ENCODE measurements at places on chromosomes 3 and 15.

DNA sequence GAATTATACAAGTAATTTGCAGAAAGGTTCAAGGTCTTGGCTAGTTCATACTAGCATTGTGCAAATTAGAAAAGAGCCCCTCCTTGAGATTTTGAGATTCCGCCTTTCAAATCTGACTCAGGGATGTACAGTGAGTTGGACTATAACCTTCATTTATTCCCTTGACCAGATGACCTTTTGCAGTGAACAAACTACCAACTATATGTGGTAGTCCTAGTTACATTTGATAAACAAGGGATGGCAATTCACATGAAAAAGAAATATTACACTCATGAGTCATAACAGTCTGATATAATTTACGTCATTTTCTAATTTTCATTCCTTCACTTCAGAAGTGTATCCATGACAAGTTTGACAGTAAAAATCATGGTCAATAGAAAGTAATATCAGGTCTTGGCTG is 860.4 kb downstream of the ROBO1 start:
- DNase-seq, result no peak

GRCh38 chr3:39414421-39414907 is 7.9 kb downstream of the RPSA start:
- DNase-seq, result no peak

- DNase-seq, result no peak
Measured at GRCh38 chr3:79767194-79767904, 449 bp downstream of the ROBO1 start.

- no peak for DNase-seq
Measured at GRCh38 chr3:12468757-12469156, 15.5 kb upstream of the TSEN2 start.

DNA sequence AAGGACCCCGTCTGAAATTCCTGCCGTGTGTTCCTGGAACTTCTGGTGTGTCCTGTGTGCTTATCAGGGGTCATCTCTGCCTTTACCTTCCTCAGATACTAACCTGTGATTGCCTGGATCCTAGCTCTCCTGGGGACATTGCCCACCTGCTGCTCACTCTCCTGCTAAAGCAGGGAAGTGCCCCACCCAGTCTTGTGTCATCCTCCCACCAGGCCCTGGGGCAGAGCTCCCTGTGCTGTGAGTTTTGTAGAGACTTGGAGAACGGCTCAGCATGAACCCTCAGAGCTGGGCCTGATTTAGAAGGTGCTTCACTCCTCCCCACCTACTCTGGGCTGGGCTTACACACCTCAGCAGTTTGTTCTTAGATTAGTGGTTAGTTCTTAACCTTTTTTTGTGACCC is 3.8 kb upstream of the TMEM44 start:
- DNase-seq, result no peak

DNA sequence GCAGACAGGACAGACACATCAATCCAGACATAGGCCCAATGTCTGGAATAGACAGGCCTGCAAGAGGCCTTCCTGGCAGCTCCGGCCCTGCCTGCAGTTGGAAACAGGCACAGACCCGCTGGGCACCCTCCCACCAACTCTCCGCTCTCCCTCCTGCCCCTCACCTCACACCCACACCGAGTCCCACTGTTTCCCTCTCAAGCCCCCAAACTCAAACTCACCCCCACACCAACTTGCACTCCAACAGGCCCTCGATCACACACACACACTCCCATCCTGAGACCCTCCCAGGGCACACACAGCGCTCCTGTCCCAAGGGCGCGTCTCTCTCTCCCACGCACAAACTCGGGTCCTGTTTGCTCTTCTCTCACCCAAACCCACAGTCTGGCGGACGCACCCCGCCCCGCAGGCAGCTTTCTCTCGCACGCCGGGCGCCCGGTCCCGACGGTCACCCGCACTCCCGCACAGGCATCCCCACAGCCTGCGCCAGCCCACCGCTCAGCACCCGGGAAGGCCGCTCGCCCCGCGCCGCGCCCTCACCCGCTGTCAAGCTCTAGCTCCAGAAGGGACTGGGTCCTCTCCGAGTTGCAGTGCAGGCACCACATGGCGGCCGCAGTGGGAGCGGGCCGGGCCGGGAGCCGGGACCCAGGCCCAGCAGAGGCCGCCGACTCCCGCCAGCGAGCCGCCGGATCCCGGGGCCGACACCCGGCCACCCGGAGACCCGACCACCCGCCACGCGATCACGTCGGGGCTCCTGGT is 106.2 kb downstream of the IQSEC1 start:
- DNase-seq, result peak; percentile 47

GRCh38 chr3:114417675-114418074 is 123.8 kb downstream of the TIGIT start:
- no peak for DNase-seq

GRCh38 chr3:43177085-43177484 is 71.2 kb upstream of the POMGNT2 start:
- no peak for DNase-seq

- peak; percentile 47 for DNase-seq
Measured at GRCh38 chr15:64144565-64145281, 6.8 kb upstream of the SNX22 start.

DNA sequence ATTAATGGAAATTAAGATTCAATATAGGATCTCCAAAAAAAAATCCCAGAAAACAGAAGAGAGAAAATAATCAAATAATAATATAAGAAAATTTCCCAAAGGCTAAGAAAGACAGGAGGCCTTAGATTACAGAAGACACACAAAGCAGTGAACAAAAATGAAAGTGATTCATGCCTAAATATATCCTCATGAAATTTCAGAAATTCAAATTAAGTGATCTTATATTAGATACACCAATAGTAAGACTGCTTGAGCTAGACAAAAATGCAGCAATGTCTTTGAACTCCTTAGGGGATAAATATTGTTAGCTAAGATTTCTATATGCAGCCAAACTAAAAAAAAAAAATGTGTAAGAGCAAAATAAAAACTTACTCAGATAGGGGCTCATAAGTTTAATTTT is 44.6 kb upstream of the ARPP21 start:
- DNase-seq, result no peak

- no peak for DNase-seq
Measured at GRCh38 chr3:172087602-172088580, 48.5 kb downstream of the FNDC3B start.

DNA sequence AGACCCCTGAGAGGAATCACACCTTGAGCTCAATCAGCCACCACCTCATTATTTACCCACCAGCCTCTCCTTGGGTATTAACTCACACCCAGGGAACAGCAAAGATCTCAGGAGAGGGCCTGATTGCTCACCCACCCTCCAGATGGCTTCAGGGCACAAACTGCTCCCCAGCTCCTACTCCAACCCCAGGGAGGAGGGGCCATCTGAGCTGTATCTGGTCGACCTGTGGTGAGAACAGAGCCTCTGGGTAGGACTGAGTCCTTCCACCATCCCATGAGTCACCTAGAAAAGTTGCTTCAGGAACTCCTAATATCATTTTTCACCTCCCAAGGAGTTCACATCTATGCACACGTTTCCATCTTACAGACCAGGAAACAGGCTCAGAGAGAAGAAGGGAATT is 44.8 kb upstream of the HES1 start:
- DNase-seq, result no peak

DNA sequence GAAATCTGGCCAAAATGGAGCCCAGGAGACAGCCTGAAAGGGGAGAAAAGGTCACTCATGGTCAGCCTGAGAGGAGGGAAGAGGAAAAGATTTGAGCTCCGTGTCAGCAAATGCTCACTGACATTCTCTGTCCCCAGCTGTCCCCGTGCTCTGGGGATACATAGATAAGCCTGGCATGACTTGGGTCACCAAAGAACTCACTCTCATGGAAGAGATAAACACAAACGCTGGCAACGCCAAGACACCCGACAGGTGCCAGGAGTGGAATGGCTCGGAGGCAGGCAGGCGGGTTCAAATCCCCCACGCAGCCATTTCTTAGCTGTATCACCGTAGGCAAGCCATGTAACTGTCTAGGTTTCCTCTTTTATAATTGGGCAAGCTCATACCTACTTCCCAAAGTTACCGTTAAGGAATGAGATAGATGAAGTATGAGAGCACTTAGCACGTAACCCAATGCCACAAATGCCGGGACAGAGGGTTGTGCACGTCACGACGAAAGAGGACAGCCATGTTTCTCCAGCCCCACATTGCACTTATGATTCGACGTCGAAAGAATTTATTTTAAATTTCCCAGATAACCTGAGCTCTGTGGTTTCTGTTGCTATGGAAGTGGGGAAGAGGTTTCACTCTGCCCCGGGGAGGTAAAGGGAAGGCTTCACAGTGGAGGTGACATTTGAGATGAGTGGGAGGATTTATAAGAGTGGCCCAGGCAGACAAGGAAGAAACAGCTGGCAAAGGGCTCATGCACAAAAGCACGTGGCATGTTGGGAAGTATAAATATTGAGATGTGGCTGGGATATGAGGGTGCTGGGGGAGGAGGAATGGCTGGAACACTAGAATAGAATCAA is 41.4 kb upstream of the TSEN2 start:
- DNase-seq, result no peak

GRCh38 chr15:29442532-29442931 is 172.9 kb upstream of the NSMCE3 start:
- DNase-seq, result no peak

GRCh38 chr3:25156626-25157025 is 271.4 kb upstream of the RARB start:
- no peak for DNase-seq

DNA sequence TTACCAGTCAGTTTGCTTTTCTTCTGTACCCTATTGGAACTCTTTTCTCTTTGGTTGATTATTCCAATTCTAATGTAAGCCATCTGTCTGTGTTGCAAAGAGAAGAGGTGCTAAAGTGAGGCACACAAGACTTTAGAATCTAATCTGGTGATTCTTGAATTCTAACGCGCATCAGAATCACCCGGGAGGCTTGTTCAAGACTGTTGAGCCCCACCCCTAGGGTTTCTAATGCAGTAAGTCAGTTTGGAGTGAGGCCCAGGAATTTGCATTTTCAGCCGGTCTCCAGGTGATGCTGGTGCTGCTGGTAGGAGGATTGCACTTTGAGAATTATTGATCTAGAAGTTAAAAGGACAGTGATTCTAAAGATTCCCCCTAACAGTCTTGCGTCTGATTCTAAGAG is 185.3 kb upstream of the CHRM5 start:
- DNase-seq, result no peak

GRCh38 chr15:68554721-68555678 is 23.8 kb upstream of the CORO2B start:
- DNase-seq, result no peak

GRCh38 chr3:43894176-43895049 is 203.7 kb downstream of the ABHD5 start:
- no peak for DNase-seq

DNA sequence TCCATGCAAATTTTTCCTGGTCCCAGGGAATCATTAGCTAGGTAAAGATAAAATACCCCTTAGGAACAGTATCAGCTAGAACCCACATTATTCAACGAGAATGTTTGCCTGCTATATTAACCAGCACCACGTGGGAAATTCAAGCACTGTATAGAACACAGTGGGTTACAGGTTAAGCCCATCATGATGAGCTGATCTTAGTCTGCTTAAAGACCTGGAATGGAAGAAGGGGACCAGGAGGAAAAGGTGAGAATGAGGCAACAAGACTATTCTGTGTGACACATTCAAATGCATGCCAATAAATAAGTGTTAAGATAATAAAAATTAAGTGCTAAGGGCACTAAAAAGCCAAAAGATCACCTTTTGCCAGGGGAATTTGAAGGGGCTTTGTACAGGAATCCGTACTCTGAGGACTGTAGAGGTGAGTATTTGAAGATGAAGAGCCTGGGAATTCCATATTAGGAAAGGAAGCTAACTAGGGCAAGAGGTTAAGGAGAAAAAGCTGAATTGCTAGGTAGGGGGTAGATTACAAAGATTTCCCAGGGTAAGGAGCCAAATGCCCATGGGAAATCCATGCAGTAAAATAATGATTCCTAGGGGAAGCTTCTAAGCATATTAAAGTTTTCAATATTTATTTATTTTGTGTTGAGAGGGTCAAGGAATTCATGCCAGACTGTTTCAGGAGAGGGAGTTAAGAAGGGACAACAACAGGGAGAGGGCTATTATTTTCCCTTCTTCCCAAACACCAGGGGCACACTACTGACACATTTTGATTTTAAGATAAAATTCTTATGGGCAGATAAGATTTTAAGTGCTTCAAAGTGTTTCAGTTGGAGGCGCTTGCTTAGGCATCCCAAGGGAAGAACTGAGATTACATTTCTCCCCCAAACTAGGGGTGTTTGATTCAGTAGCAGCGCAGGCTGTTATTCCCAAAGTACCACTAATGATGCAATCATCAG is 2.3 kb upstream of the MED12L start:
- DNase-seq, result no peak

DNA sequence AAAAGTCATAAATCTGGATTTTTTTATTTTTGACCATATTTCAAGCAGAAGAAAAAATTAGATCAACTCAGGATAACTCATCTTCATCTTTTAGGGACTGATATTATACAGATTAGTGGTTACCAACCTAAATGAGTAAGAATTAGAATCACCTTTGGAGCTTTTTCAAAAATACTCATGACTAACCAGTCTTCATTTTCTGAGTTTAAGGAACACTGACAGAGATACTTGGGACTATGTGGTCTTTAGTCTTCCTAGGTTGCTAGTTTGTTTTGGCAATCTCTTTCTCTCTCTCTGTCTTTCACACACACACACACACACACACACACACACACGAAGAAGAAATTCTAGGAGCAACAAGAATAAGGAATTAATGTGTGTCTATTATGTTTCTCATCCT is 50.1 kb downstream of the TMOD3 start:
- no peak for DNase-seq

- DNase-seq, result no peak
Measured at GRCh38 chr3:53293867-53294266, 38.0 kb upstream of the TKT start.

DNA sequence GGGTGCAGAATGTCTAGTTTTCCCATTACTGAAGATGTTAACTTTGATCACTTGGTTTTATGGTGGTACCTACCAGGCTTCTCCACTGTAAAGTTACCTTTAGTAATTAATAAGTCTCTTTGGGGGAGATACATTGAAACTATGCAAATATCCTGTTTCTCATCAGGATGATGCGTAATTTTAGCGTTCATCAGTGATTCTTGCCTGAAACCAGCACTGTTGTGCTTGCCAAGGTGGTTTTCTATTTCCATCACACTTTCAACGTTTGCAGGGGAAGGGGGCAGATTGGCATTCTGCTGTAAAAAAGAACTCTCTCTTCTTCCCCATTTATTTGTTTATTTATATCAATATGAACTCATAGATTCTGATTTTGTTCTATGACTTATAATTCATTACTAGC is 61.0 kb downstream of the SSR3 start:
- no peak for DNase-seq

DNA sequence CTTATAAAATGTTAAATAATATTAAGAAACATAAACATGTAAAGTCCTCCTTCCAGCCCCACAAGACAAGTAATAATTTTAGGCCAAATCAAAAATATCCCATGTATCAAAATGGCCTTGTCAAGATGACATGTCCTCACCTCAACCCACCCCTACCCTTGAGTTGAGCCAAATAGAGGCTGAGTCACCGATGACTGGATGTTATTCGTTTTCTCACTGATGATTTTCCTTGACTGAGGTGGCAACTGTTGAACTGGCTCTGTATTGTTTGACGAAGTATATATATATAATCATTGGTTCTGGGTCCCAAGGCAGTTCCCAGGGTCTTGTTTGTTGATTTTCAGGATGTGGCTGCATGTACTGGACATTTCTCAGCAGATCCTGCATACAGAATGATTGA is 75.3 kb downstream of the TMEM108 start:
- no peak for DNase-seq
